ENCODE measurements at places on chromosomes 1 and 21.

- DNase-seq, result no peak
Observed at GRCh38 chr1:233005156-233005555, 54.7 kb downstream of the NTPCR start.

DNA sequence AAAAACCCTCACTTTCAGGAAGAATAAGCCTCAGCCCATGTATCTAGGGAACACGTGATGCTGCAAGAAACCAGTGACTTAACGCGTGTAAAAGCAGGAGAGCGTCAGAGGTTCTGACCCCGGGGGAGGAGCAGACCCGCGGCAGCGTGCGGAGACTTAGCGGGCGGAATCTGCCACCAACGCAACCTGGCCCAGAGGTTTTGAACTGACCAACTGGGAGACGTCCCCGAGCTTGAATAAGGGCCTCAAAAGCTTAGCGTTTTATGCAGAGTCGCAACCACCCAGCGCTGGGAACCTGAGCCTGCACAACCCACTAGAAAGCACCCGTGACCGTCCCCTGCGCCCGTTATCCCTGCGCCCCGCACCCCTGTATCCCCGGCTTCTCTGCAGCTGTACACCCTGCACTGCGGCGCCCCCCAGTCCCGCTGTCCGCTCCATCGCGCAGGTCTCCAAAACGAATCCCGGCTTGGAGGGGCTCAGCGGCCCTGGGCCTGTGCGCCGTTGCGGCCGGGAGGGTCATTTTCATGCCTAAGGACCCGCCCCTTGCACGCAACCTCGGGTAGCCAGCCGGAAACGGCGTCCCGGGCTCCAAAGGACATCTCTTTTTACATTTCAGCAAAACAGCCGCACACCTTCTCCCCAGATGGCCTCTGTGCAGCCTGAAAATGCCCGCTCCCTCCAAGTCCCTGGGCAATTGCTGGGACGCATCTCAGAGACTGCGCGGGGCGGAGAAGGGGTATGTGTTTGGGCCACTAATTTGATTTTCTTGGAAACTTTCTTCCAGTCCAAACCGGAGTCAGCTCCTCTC is 29.4 kb upstream of the TRIM17 start:
- peak; percentile 17 for DNase-seq

- DNase-seq, result no peak
Observed at GRCh38 chr1:227415115-227415790, 97.0 kb upstream of the CDC42BPA start.

- DNase-seq, result no peak
Observed at GRCh38 chr1:219223496-219223895, 49.8 kb downstream of the LYPLAL1 start.

- DNase-seq, result no peak
Observed at GRCh38 chr1:200646515-200646914, 23.2 kb downstream of the DDX59 start.

Data from GM04504 (cell line).